Breast epithelium (tissue), 4 donors: ENCODE measurements at places on chromosomes 5 and 9. TPM values are rescaled to one million over a fixed set of nuclear protein-coding genes. Genes with fewer than 3 reads are reported as not detected.

MLANA gene
- not detected for total RNA-seq

GRCh38 chr9:79686381-79687130 is 114.8 kb downstream of the TLE4 start:
- H3K27ac ChIP-seq, result peak overlapping the region; percentile 84
- no peak overlapping the region for H3K4me3 ChIP-seq
- H3K4me1 ChIP-seq, result no peaks in the 10 kb centered on the region
- H3K36me3 ChIP-seq, result no peaks in the 10 kb centered on the region
- DNase-seq, result peak; percentile 53
- H3K27me3 ChIP-seq, result no peaks in the 10 kb centered on the region

SMIM3 gene
- 47.9 TPM for total RNA-seq

SLC34A1 gene
- not detected for total RNA-seq

DNA sequence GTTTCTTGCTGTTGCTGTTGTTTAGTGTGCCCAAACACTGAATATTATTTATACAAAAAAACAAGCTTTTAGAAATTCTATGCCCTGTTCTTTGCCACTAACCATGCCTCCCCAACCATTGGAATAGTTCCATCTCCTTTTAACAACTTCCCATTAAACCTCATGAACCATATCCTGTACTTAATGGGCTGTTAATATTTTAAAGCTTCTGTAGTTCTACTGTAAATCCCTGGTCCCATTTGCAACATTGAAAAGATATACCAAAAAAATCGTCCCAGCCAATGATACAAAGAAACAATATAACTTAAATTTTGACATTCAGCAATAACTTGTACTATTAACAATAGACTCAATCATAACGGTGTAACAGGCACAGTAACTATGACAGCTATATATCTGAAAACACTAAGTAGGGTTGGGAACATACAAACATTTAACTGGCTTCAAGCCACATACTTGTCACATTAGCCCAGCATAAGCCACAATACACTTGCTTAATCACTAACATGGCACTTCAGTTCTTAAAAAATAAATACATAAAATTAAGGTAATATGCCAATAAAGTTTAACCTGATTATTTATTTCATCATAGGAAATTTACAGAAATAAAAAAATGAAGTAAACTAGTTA is 86.1 kb downstream of the ADAMTS6 start:
- no peak for DNase-seq
- H3K36me3 ChIP-seq, result no peaks in the 10 kb centered on the region
- H3K27me3 ChIP-seq, result no peaks in the 10 kb centered on the region
- no peaks in the 10 kb centered on the region for H3K4me1 ChIP-seq
- H3K4me3 ChIP-seq, result no peak overlapping the region

- H3K4me1 ChIP-seq, result no peaks in the 10 kb centered on the region
- no peaks in the 10 kb centered on the region for H3K36me3 ChIP-seq
- no peak for DNase-seq
- H3K27me3 ChIP-seq, result no peaks in the 10 kb centered on the region
- H3K27ac ChIP-seq, result no peak overlapping the region
- H3K4me3 ChIP-seq, result no peak overlapping the region
Measured at GRCh38 chr5:95032801-95033200, 252.1 kb downstream of the MCTP1 start.

GRCh38 chr5:110865400-110866094 is 126.7 kb downstream of the SLC25A46 start:
- no peak overlapping the region for H3K27ac ChIP-seq
- no peaks in the 10 kb centered on the region for H3K36me3 ChIP-seq
- no peaks in the 10 kb centered on the region for H3K27me3 ChIP-seq
- H3K4me1 ChIP-seq, result no peaks in the 10 kb centered on the region
- DNase-seq, result no peak
- H3K4me3 ChIP-seq, result no peak overlapping the region

KLF9 gene
- total RNA-seq, result 223 TPM

DNA sequence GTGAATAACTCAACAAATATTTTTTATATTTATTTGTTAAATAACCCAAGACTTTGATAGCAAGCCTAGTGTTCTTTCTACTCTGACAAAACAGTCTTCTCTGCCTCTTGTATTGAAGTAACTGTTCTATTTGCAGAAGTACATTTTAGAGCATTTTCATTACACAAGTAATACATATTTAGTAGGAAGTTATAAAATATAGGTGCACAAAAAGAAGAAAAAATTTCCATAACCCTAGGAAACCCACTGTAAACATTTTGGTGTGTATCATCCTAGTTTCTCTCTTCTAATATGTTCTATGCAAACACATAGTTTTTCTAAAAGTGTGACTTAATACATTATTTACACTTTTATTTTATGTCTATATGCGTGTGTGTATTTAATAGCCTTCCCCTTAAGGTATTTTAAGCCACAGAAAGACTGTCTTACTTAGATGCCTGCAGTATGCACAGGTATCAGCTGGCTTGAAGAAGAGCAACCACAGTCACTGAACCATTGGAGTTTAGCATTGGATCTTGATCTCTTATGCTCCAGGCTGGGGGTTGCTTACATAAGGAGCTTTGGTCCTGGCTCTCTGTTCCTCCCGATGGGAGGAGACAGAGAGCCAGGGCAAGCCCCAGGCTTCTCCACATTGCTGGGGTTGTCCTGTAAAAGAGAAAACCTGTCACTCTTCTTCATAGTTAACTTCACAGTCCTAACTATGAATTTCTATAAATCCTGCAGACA is 3.8 kb downstream of the SELENOP start:
- H3K36me3 ChIP-seq, result peaks cover 5% of the 10 kb centered on the region
- H3K27ac ChIP-seq, result peak overlapping the region; percentile 29
- H3K4me1 ChIP-seq, result peaks cover 3% of the 10 kb centered on the region
- H3K4me3 ChIP-seq, result peak overlapping the region; percentile 65

DNA sequence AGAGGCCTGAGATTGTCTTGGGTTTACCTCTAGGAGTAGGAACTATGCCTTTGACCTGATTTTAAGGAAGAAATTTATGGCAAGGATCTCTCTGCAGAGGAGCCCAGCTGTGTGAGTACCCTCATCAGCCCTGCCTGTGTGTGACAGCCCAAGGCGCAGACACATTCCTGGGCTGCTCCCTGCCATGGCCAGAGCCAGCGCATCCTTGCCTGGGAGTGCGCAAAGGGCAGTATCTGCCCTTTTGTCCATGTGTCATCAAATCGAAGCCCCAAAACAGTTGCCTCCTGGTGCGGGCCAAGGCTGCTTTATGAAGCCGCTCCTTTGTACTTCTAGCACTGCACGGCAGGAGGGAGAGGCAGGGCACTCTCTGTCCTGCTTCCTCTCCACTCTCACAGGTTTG is 51.9 kb downstream of the PRRT1B start:
- peaks cover 21% of the 10 kb centered on the region for H3K36me3 ChIP-seq
- no peak for DNase-seq
- H3K27ac ChIP-seq, result no peak overlapping the region
- H3K27me3 ChIP-seq, result no peaks in the 10 kb centered on the region
- no peak overlapping the region for H3K4me3 ChIP-seq
- H3K4me1 ChIP-seq, result no peaks in the 10 kb centered on the region

DNA sequence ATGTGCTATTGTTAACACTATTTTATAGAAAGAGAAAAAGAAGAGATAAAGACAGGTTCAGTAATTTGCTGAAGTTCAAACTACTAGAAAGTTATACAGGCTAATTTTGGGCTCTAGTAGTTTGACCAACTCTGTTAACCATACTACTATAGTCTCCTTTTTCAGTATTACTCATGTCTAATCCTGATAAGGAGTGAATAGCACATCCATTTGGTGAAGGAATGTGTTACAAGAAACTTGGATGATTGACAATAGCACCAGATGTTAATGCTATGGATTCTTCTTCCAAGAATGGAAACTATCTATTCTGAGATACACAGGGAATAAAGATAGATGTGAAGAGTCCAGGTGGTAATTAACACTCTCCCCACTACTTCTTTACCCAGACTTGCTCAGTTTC is 677.3 kb downstream of the PRELID2 start:
- no peaks in the 10 kb centered on the region for H3K36me3 ChIP-seq
- no peak for DNase-seq
- H3K4me3 ChIP-seq, result no peak overlapping the region
- H3K27ac ChIP-seq, result no peak overlapping the region
- H3K27me3 ChIP-seq, result no peaks in the 10 kb centered on the region

- H3K27ac ChIP-seq, result no peak overlapping the region
- no peaks in the 10 kb centered on the region for H3K4me1 ChIP-seq
- no peak for DNase-seq
- no peaks in the 10 kb centered on the region for H3K36me3 ChIP-seq
Measured at GRCh38 chr5:74660140-74660539, 19.6 kb upstream of the ENC1 start.

TMEM215 gene
- not detected for total RNA-seq

- no peaks in the 10 kb centered on the region for H3K4me1 ChIP-seq
- no peak overlapping the region for H3K27ac ChIP-seq
- no peaks in the 10 kb centered on the region for H3K27me3 ChIP-seq
- no peaks in the 10 kb centered on the region for H3K36me3 ChIP-seq
- DNase-seq, result no peak
Measured at GRCh38 chr5:59466271-59466670, 427.3 kb downstream of the PDE4D start.

DNA sequence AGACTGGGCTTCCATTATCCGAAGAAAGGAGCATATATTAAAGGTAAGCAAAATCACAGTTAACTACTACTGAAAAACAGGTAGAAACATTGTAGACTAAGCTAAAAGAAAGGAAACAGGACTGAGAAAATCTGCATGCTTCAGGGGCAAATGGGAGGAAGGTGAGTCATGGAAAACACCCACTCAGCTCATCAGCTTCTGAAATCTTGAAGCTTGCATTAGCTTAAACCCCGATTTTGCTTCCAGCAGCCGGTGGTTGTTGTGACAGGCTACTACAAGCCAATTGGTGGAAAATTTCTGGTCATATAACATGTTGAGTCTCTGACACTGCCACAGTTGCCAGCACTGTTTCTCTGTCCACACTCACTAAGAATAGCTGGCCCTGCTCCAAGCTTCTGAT is 179.6 kb upstream of the PUM3 start:
- no peaks in the 10 kb centered on the region for H3K4me1 ChIP-seq
- H3K27ac ChIP-seq, result no peak overlapping the region
- H3K36me3 ChIP-seq, result no peaks in the 10 kb centered on the region
- no peak overlapping the region for H3K4me3 ChIP-seq

DNA sequence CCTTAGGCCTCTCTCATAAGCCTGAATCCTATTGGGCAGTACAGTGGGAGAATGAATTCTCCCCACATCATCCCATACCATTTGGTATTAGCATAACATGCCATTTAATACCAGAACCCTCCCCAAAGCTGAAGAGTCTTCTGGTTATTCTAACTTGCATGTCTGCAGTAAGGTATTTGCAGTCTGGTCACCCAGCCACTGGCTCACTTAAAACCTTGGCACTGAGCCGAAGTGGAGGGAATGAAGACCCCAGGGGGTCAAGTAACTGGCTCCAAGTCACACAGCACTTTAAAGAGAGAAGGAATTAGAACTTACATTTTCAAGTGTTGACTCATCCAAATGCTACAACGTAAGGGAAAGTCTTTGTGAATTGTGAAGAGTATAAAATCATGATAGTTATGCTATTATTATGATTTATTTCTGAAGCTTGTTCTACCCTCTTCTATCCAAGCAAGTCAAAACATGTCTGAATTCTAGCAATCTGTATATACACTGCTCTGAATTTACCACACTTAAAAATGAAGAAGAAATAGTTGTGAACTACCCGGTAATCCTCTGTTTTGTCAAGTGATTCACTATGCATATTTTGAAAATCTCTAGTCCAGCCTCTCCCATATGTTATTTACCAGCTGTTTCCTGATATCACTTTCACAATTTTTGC is 28.5 kb downstream of the GLRA1 start:
- H3K27me3 ChIP-seq, result no peaks in the 10 kb centered on the region
- no peaks in the 10 kb centered on the region for H3K4me1 ChIP-seq
- DNase-seq, result no peak

DNA sequence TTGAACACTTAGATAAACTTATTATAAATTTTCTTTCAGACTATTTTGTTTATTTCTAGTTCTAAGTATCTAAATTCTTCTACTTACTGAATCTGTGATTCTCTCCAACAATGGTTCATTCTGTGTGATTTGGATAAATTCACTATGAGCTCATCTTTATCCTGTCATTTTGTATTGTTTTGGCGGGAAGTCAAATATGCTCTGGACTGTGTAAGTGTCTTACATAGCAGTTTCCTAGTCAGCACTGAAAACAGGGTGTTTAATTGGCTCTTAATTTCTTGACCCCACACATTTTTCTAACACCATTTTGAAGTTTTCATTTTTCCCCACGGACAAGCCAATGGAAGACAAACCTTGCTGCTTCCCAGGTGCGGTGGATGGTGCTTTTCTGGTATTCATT is 207.0 kb upstream of the ACO1 start:
- no peaks in the 10 kb centered on the region for H3K27me3 ChIP-seq
- no peak for DNase-seq
- no peak overlapping the region for H3K4me3 ChIP-seq
- no peak overlapping the region for H3K27ac ChIP-seq
- no peaks in the 10 kb centered on the region for H3K4me1 ChIP-seq

GRCh38 chr9:112279501-112279900 is 53.9 kb downstream of the PTBP3 start:
- no peaks in the 10 kb centered on the region for H3K4me1 ChIP-seq
- DNase-seq, result no peak
- no peak overlapping the region for H3K27ac ChIP-seq
- H3K36me3 ChIP-seq, result no peaks in the 10 kb centered on the region
- H3K4me3 ChIP-seq, result no peak overlapping the region

GRCh38 chr9:135743546-135744332 is 41.8 kb downstream of the KCNT1 start:
- no peaks in the 10 kb centered on the region for H3K27me3 ChIP-seq
- no peak overlapping the region for H3K4me3 ChIP-seq
- H3K36me3 ChIP-seq, result no peaks in the 10 kb centered on the region

PTCD2 gene
- 5.6 TPM for total RNA-seq

DOK3 gene
- total RNA-seq, result 7.2 TPM

- DNase-seq, result no peak
- H3K36me3 ChIP-seq, result no peaks in the 10 kb centered on the region
- H3K27ac ChIP-seq, result no peak overlapping the region
- H3K27me3 ChIP-seq, result no peaks in the 10 kb centered on the region
- H3K4me3 ChIP-seq, result no peak overlapping the region
Measured at GRCh38 chr9:20526500-20527319, 95.6 kb downstream of the MLLT3 start.

MAP1B gene
- total RNA-seq, result 2,233 TPM

ZNF367 gene
- total RNA-seq, result 1.2 TPM

DNA sequence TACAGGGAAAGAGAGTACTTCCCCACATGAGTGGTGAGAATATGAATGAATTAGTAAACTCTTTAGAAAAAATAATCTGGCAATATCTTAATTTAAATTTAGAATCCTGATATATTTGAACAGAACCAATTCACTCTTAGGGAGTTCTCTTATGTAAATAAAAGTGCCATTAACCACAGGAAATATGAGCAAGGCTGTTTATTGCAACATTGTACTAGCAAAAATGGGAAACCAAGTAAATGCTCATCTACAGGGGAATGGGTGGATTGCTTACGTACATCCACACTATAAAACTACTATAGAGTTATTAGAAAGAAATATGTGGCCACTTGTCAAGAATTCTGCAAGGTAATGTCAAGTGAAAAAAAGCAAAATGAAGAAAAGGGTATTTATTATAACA is 274.5 kb downstream of the TLE1 start:
- no peak overlapping the region for H3K4me3 ChIP-seq
- H3K27ac ChIP-seq, result no peak overlapping the region
- no peaks in the 10 kb centered on the region for H3K4me1 ChIP-seq

- no peaks in the 10 kb centered on the region for H3K36me3 ChIP-seq
- H3K27ac ChIP-seq, result no peak overlapping the region
- H3K4me1 ChIP-seq, result no peaks in the 10 kb centered on the region
- H3K4me3 ChIP-seq, result no peak overlapping the region
- no peaks in the 10 kb centered on the region for H3K27me3 ChIP-seq
Measured at GRCh38 chr5:67401172-67401571, 204.6 kb upstream of the CD180 start.

GRCh38 chr9:87739546-87739945 is 13.6 kb downstream of the CTSL start:
- no peak overlapping the region for H3K4me3 ChIP-seq
- H3K27me3 ChIP-seq, result no peaks in the 10 kb centered on the region
- H3K4me1 ChIP-seq, result no peaks in the 10 kb centered on the region
- H3K36me3 ChIP-seq, result no peaks in the 10 kb centered on the region
